ENCODE measurements at places on chromosomes 3 and 15.

DNA sequence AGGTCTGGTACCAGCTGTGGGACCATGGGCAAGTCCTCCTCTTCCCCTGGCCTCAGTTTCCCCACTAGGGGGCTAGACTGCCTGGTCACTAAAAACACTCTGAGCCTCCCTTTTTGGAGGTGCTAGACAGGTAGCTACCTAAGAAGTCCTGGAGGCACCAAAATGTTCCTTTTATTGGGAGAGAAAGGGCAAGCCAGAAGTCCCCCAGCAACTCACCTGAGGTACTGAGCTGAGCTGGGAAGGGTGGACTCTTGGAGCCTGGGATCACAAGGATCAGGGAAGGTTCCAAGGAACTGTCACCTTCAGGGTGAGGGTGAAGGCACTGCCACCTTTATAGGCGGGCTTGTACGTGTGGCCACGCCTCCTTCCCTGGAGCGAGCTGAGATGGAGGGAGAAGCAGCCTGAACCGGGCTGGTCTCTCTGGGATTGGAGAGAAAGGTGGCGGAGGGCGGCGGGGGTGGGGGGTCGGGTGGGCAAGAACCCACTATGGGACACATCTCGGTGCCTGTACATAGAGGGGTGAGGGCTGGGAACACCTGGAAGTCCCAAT is at the start of gene CYP1A1:
TSS of gene CYP1A1 (minus strand) at position 304 of the 550 bp plus-strand sequence. CDS start 2,431 bp downstream, outside the sequence.
- no peak for DNase-seq

GRCh38 chr3:81492040-81492439 is 269.4 kb downstream of the GBE1 start:
- no peak for DNase-seq

- no peak for DNase-seq
Observed at GRCh38 chr3:69016901-69017300, 3.4 kb upstream of the EOGT start.

DNA sequence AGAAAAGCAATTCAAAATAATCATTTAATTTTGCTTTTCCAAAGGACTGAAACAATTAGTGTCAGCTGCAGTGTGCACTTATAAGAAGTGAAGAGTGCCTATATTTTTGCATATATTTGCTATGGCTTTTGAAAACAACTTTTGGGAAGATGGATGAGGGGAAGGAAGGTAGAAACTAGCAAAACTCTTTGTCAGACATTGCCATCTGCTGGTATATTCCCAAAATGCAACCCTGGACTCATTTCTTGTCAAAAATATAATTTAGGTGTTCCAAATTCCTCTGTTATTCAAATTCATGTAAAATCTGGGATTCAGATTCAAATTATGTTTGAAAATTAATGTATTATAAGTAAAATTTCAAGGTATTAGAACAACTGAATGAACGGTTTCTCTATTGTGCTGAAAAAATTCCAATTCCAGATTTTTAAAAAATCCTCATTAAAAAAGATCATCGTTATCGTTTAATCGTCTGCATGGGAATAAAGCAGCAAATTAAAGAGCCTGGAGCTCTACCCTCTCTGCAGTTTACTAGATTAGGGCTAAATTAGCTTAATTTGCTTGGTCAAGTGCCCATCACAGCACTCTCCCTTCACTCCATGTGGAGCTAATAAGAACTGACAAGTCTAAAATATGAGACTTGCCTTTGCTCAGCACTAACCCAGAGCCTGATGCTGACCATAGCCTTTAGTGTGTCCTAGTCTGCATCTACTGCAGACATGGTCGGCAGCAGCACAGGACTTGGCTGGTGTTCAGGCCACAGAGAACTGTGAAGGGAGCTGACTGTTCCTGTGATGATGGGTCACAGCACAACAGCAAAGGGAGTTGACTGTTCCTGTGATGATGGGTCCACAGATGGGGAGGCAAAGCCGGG is 67.9 kb upstream of the MITF start:
- no peak for DNase-seq

DNA sequence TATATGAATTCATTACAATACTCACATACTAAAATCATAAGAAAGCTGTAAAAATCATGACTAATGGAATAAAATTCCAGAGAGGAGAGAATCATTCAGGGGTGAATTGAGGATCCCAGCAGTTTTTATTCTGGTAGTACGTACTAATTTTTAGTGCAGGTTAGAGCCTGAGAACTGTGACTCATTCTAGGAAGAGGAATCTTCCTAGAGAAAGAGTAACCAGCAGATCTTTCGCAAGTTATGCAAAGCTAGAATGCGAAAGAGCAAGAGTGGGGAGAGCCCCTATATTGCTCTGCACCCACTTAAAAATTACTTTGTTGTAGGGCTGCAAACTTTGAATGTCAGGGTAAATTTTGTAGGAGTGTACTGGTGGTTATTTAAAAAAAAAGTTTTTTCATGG is 303.6 kb upstream of the ARPP21 start:
- DNase-seq, result no peak

DNA sequence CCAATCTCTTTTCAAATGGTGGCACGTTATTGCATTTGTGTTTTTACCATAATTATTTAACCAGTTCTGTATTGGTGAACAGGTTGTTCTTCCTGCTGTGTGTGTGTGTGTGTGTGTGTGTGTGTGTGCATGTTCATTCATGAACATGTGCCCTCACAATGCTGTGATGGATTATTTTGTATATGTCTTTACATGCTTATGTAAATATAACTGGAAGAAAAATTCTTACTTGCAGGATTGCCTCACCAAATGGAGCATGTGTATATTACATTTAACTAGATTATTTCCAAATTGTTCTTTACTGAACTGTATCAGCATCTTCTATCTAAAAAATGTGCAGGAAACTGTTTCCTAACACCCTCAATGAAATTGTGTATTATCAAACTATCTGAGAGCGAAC is 175.2 kb upstream of the ZPLD1 start:
- DNase-seq, result no peak

- no peak for DNase-seq
Observed at GRCh38 chr3:46296826-46297225, 54.6 kb downstream of the CCR3 start.

- DNase-seq, result no peak
Observed at GRCh38 chr15:93029214-93029835, 59.7 kb downstream of the RGMA start.

DNA sequence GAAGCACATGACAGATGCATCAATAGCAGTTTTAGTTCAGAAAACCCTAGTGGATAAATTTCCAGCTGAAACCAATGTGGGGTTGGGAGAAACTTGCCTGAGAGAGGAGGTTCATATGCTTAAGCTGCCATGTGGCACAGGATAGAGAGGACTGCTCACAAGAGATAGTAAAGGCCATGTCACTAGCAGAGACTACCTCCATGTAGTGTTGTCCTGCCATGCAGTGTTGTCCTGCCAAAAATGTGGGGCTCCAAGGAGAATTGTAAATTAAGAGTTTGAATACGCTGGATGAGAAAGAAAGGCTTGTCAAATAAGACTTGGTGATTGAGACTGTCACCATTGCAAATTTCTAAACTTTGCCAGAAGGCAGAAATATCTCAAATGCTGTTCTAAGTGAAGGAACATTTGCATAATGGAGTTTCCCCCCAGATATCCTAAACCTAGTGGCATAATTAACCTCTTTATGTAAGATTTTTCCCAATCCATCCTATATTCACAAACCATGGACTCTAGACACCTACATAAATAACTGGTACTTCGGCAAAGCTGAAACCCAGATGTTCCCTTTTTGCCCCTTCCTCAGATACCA is 938.3 kb upstream of the ALCAM start:
- DNase-seq, result no peak

DNA sequence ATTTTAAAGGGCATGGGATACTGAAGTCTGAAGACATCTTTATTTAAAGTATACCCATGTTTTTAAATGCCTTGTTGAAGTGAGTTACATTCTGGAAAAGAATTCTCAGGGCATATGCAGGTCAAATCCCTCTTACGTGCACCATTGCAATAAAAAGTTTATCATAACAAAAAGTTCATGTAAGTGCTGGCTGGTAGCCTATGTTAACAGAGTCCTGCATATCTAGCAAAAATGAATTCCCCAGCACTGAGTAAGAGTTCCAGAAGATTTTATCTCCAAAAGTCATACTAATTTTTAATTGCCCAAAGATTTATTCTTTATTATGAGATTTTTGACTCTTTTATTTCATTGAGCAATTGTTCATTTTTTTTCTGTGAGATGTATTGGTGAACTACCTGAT is 104.7 kb upstream of the ROBO1 start:
- DNase-seq, result no peak

DNA sequence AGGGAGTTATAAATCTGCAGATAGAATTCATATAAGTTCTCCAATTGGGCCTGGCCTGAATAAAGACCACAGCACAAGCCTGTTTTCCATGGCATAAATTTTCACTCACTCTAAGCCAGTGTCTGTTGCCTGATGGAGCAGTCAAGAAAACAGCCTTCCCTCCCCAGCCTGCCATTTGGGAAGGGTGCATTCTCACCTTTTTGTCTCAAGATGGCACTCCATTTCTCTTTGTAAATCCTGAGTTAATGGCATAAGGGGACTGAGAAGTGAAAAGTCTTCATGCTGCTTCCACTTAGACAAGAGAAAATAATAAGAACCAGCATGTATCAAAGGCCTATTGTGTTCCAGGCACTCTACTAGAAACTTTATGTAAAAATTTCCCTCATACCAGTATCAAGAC is 115.6 kb upstream of the MANF start:
- no peak for DNase-seq

- no peak for DNase-seq
Observed at GRCh38 chr15:60021589-60022378, 17.7 kb downstream of the FOXB1 start.

Data from activated gamma-delta T cell treated with anti-CD3 and anti-CD28 coated beads, Interleukin-2, amount 50 U/mL, for 16 hours (primary cell).